Cortex of kidney (tissue), 1 donor: ENCODE measurements at places on chromosomes 7 and 10.

DNA sequence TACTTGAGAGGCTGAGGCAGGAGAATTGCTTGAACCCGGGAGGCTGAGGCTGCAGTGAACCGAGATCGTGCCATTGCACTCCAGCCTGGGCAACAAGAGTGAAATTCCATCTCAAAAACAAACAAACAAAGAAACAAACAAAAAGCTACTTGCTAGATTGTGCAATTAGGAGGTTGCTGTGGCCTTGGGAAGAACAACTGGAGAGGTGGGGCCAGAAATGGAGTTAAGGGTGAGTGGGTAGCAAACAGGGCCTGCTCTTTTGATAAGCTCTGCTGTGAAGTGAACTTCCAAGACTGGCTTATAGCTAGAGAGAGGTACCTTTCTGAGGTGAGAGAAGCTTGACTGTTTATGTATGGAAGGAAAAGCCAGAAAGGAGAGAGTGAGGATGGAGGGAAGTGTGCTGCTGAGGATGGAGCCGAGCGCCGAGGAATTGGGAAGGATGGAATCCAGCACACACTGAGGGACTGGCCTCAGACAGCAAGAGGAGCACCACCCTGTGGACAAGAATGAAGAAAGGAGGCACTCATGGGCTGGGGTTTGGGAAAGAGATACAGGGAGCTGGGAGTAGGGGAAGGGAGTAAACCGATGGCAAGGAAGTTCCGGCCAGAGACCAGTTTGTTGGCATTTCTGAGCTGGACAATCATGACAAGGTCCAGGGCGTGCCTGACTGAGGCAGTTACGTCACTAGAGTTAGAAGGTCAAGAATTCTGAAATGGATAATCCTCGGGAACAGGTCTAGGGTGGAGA is 7.0 kb upstream of the RPEL1 start:
- no peak for DNase-seq

DNA sequence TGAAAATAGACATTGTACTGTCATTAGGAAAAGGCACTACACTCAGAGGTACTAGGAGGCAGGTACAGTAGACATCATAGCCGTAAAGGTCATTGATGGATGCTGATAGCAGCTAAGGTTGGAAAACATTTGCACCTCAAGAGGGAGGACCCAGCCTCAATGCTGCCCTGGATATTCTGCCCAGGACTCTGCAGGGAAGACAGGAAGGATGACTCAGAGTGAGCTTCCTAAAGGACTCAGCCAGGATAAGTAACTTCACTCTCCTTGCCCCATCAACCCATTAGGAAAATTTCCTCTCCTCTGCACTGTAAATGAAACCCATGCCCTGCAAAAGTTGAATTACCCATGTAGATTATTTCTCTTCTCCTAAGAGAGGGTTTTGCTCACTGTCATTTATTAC is 617.9 kb upstream of the MKI67 start:
- DNase-seq, result no peak

DNA sequence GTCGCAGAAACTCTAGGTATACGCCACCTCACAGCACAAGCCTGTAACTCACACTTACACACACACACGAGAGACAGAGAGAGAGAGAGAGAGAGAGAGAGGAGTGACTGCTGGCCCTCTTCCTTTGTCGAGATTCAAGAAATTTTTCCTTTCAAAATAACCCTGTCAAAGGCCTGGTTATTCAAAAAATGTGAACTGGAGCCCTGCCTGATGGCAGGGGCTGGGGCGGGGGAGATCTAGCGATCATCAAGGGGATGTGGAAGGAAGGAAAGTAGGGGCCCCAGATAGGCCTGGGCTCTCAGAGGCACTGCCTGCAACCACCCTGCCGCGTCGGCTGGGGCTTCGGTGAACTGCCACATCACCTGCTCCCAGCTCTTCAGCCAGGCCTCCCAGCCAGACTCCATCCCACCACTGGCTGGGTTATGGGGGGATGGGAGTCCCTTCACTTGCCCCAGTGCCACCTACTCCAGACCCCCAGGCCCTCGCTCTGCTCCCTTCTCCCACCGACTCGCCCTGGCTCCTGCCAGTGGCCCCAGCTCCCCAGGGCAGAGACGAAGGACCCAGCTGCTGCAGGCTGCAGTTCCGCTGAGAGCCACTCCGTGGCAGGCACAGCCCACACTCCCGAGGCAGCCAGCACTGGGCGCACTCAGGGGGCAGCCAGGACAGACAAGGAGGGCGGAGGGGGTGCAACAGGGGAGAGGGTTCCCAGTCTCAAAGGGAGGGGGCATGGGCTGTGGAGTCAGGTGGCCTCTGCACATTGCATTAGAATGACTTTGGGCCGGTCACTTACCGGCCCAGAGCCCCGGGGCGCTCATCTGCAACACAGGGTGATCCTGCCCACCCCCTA is 15.3 kb downstream of the KCNH2 start:
- no peak for DNase-seq

DNA sequence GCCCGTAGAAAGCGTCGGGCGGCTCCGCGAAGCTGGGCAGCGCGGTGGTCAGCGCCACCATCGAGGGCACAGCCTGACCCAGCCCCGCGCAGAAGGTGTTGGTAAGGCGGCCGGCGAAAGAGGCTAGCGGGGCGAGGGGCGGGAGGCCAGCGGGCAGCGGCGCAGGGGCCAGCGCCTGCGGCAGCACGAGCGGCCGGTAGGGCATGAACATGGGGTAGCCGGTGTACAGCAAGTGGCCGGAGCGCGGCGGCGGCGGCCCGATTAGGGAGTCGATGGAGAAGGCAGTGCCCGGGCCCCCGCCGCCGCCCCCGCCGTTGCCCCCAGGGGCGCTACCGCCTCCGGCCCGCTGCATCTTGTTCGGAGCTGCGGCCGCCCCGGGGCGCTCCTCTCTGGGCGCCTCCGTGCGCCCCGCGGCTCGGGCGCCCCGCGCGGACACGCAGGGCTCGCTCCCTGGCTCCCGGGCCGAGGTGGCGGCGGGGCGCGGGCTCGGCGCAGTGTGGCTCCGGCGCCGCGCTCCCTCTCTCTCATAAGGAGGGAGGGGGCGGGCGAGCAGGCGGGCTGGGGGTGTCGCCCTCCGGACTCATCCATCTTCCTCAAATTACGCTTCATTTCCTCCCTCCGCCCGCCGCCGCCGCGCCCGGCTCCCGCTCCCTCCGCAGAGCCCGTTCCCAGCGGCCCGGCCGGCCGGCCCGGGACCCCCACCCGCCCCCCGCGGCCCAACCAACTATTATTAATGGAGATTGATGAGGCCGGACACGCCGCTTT is at the start of gene GBX1:
Gene GBX1 (minus strand): TSS at position 498 of the 765 bp plus-strand sequence. CDS start 146 bp downstream, at position 352.
- no peak for DNase-seq

DNA sequence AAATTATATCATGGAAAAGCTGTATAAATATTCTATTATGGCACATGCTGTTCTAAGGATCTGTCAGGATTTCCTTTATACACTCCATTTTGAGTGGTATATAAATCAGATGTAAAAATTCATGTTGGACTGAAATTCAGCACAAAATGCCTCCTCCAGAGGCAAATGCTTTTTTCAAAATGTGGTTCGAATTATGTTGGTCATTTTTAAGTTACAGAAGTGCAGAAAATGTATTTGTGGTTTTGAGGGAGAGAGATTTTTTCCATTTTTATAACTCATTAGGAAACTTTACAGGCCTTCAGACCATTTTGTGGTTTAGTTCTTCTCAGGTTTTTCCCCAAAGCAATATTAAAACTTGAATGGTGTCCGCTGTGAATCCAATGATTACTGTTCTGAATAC is 2.9 kb downstream of the PPP1R3A start:
- DNase-seq, result no peak

- no peak for DNase-seq
These were observed 73.4 kb downstream of the VSTM2A start for GRCh38 chr7:54615537-54615936.

- DNase-seq, result no peak
These were observed 37.0 kb upstream of the GOT1 start for GRCh38 chr10:99467236-99467999.

GRCh38 chr7:98922392-98923187 is 44.3 kb downstream of the TRRAP start:
- DNase-seq, result no peak

DNA sequence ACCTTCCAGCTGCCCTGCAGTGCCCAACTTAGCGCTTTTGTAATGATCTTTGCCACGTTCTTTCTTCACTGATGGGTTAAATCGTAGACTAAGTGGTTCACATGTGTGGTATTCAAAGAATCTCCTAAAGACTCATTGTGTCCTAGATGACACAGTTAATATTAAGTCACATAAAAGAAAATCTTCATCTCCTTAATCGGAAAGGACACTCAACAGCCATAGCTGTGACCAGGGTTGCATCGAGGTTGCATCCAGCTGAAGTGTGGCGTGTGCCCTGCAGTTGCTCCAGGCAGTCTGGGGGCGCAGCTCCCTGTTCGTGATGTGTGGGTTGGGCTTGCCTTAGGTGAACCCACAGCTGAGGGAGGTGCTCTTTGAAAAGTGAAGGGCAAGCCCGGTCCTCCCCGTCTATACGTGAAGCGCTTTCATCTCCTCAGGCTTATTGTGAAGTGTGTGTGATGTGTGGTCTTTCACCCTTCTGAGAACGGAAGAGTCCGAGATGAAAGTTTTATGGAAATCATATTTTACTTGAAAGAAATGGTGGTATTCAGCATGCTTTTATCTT is 122.7 kb downstream of the TRRAP start:
- no peak for DNase-seq

- no peak for DNase-seq
These were observed 6.2 kb downstream of the SYCE1 start for GRCh38 chr10:133559216-133559615.
